Stimulated activated CD4-positive, alpha-beta T cell treated with anti-CD3 and anti-CD28 coated beads, Interleukin-2, amount 100 ng/mL, for 4 hours (primary cell): ENCODE measurements at places on chromosomes 3 and 15.

- no peak for DNase-seq
These were observed 248.3 kb downstream of the WDR72 start for GRCh38 chr15:53511175-53511574.

- no peak for DNase-seq
These were observed 61.8 kb downstream of the NEO1 start for GRCh38 chr15:73114064-73114463.

DNA sequence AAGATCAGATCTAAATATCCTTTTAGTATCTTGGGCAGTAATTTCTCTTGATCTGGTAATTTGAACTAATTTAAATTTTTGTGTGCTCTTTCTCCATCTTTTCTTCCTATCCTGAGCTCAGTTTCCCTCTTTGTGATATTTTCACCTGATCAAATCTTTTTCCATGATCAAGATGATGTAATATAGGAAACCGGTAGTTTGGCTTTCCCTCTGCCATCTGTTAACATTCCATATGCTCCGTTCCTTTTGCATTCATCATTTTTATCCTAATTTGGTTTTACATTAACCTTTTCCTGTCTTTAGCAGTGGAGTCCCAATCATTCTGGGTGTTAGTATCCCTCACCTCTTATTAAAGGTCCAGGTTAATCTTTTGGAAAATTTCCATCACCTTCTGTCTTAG is 5.9 kb upstream of the ABHD6 start:
- DNase-seq = no peak

DNA sequence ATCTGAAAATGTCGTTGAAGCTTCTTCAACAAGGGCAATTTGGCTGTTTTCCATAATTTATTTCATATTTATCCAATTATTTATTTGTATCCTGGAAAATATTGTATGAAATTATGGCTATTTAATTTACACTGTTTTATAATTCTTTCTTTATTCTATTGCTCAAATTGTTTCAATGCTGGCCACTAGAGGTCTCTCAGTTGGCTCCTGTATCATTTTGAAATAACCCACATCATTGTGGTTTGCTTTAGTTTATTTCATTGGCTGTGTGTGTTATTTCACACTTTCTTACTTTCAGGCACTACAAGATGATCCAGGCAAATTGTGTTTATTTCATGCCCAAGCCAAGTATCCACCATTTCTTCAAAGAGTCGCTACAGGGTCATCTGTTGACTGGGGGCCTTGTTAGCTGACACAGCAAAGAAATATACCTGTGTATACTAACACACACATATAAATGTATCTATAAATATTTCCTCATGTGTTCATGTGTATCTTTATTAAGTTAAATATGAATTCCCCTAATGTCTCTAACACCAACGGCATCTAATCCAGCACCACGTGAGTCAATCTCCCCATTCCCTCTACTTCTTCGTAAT is 86.2 kb downstream of the NPAP1 start:
- DNase-seq = no peak

DNA sequence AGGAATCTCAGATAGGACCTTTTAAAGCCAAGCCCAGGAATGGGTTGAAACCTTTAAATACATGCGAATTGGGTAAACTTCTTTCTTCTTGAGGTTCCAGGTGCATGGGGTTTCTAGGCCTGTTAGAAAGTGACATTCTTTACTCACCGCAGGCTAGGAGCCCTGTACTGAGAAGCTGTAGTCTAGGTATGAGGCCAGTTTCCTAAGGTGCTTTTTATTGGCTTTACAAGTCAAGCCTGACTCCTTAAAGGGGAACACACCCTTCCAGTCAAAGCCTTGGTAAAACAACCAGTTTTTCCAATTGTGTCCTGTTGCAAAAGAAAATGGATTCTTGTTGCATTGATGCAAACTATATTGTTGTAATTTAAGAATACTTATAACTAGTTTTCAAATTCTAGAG is 76.1 kb upstream of the ATP11B start:
- DNase-seq = no peak

DNA sequence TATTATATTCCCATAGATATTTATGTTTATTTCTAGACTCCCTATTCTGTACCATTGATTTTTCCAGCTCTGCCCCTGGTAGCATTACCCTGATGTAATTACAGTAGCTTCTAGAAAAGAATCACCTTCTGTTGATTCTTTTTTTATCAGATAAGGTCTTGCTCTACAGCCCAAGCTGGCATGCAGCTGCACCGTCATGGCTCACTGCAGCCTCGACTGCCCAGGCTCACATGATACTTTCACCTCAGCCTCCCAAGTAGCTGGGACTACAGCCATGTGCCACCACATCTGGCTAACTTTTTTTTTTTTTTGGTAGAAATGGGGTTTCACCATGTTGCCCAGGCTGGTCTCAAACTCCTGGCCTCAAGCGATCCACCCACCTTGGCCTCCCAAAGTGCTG is 41.8 kb downstream of the SLC24A1 start:
- no peak for DNase-seq

DNA sequence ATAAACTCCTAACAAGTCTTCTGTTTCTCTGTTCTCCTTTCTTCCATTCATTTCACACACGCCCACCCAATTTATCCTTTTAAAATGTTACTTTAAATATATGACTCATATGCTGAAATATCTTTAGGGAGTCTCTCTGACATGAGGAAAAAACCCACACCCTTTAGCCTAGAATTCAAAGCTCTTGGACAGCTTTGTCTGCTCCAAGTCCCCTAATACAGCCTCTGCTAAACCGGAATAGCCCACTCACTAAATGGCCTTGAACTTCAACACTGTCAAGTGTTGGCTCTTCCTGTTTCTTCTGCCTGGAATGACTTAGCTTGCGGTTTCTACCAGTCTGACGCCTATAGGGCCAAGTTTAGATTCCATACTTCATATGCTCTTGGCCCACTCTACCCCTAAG is 3.3 kb upstream of the CD96 start:
- DNase-seq = no peak

- no peak for DNase-seq
These were observed 30.7 kb downstream of the MBNL1 start for GRCh38 chr3:152299249-152299976.

- DNase-seq = no peak
These were observed at the start of gene GP9 for GRCh38 chr3:129060276-129061022. GP9 (plus strand) TSS chr3:129060779; CDS start chr3:129061740, 961 bp downstream.

DNA sequence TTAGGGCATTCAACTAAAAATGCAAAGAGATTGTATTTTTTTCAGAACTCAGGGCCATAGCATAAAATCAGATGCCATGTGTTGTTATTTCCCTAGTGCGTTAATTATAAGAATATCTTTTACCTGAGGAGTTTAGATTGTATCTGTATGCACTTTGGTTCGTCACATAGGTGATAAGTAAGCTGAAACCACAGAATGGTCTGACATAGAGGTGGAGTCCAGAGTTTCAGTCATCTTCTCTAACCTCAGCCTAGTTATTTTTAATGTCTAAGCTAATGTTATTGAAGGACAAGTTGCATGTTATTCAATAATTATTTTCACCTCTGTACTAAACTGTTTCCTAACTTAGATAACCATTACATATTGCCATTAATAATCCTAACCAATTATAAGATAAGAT is 27.1 kb upstream of the CNTN4 start:
- DNase-seq = no peak

DNA sequence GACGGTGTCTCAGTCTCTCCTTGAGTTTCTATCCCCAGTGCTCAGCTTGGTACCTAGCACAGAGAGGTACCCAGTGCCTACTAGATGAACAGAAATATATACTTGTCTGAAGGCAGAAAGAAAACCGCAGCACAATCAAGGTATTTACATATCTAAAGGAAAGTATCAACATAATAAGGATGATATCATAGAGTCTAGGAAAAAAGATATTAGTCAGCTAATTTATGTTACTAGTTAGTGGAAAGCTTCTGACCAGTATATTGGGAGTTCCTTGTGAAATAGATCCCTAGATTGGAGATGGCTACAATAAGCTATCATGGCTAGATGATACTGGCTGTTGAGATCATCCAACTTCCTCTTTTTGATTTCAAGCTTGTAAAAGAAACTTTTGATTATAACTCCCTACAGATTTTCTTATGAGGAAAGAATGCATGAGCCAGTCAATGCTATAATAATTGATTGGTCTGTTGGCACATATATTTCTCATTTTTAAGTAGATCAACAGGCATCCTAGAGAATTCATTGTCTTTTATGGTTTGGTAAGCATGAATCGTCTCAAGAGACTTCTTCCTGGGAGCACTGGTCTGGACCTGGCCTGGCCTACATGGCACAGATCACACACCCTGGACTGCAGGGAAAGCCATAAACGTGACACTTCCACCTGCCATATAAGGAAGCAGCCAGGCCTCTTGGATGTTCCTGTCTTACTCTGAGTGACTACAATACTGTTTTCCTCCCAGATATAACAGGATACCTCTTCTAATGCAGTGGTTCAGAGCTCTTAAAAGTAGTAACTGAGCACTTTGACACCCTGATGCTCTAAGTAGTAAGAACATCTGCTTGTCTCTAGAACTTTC is 60.7 kb downstream of the IMPG2 start:
- no peak for DNase-seq

- DNase-seq = no peak
These were observed 5.1 kb downstream of the ZDHHC23 start for GRCh38 chr3:113952921-113953320.

DNA sequence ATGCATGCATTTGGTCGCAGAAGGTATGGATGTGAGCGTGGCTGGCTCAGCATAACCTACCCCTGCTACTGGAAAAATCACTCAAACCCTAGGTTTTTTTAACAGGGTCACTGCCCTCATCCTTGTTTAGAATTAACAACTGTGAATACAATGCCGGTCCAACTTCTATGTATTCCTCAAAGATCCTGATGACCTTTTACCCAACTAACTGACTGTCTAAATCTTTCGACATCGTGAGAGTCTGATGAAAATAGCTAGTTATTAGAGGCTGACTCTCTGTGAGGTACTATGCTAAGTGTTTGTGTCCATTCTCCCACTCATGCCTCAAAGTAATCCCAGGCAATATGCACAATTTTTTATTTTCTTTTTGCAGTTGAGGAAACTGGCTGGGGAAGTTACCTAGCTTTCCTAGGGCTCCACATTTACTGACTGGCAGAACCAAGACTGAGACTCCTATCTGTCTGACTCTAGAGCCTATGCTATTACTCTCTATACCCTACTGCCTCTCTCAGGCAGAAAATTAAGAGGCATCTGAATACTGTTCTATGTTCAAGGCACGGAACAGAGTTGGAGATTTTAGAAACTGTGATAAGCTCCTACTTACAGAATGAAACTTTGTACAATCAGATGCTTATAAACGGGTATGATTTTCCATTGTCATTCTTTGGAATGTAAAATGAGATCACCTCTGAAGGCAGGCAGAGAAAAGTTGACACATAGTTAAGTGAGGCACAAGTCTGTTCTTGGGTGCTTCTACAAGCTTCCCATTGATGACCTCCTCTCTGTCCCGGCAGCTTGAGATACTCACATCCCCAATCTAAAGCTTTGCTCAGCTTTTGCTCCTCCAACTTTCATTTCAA is 56.4 kb downstream of the FILIP1L start:
- no peak for DNase-seq
